ENCODE measurements at places on chromosomes 3 and 15.

GRCh38 chr15:95365511-95366107 lies 964.9 kb upstream of the NR2F2 start:
- DNase-seq: no peak

GRCh38 chr3:123741041-123741511 lies 143.1 kb downstream of the MYLK start:
- no peak for DNase-seq

- DNase-seq: peak; percentile 50
Observed at GRCh38 chr15:53811530-53811929, 52.1 kb upstream of the WDR72 start.

DNA sequence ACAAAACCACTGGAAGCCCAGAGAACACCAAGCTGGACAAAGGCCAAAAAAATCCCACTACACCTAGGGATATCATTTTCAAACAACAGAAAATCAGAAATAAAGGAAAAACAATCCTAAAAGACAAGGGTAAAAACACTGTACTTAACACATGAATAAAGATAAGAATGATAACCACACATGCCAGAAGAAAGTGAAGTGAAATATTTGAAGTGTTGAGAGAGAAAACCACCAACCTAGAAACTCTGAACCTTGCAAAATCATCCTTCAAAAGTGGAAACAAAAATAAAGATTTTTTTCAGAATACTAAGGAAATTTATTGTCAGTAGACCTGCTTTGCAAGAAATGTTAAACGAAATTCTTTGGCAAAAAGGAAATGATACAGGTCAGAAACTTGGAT lies 45.1 kb downstream of the KPNA1 start:
- no peak for DNase-seq

- DNase-seq: peak; percentile 27
Observed at GRCh38 chr3:13657660-13658435, 108.9 kb downstream of the FBLN2 start.

All from COR-L47 (cell line).